ENCODE measurements at places on chromosomes 6 and 20.

DNA sequence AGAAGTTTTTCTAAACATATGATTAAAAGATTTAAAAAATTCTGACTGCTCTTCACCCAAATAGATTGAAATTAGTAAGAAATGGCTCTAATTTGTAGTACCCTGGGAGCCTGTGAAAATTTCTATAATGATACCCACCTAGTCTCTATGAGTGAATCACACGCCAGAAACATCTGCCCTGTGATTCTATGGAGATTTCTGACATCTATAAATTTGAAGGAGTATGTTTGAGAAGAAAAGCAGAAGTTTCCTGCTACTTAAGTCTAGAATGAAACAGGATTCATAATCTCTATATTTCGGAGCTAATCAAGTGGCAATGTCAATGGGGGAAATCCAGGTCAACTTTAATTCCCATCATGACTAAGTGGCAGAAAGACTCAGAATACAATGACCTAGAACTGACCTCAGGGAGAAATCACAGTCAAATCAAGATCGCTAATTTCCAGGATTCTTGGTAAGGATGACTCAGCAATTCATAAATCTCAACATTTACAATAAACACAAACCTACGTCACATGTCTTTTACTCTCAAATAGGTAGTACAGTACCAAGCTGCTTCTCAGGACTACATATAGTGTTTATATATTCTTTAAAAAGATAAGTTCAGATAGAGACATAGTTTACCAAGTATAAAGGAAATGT is 186.2 kb upstream of the TNFAIP3 start:
- DNase-seq, result no peak

DNA sequence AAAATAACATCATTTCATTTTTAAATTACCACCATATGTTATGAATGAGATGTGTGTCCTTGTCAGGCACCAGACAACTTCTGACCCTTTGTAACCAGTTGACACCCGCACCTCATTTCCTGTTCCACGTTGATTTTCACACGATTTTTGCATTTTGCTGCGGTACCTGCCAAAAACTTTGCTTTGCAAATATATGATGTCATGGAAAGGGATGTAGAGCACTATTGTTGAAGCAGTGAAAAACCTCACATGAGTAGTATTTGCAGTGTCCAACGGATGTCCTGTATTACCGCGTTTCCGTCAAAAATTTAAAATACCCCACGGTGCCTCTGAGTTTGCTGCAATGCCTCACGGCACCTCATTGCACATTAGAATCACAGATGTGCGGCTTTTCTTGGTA is 115.6 kb downstream of the MTHFD1L start:
- DNase-seq, result no peak

GRCh38 chr6:100460650-100461204 is 4.0 kb downstream of the SIM1 start:
- no peak for DNase-seq

DNA sequence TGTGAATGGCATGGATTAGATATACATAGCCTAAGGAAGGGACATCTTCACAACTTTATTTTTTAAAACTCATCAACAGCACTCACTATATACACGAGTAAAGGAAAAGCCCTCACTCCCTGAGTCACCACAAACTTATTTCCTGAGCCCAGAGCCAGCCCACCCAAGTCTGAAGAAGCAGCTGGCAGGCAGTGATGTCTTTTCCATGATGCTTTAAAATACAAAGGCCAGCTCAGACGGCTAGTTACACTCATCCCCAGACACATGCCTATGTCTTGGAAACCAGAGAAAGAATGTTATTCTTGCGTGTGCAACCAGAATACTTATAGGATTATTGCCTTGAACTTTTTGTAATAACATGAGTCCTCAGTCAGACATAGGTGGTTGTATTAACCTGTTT is 114.4 kb downstream of the ADGRG6 start:
- peak; percentile 95 for DNase-seq

- no peak for DNase-seq
These were observed 6.1 kb upstream of the BRD2 start for GRCh38 chr6:32962213-32962826.

- DNase-seq, result no peak
These were observed 63.2 kb upstream of the DUSP22 start for GRCh38 chr6:228881-229651.

GRCh38 chr6:88381289-88381642 is 215.1 kb upstream of the CNR1 start:
- DNase-seq, result no peak

GRCh38 chr6:125486881-125487280 is 185.1 kb upstream of the HDDC2 start:
- DNase-seq, result no peak

GRCh38 chr6:658244-658643 is 1.3 kb upstream of the HUS1B start:
- peak; percentile 29 for DNase-seq

DNA sequence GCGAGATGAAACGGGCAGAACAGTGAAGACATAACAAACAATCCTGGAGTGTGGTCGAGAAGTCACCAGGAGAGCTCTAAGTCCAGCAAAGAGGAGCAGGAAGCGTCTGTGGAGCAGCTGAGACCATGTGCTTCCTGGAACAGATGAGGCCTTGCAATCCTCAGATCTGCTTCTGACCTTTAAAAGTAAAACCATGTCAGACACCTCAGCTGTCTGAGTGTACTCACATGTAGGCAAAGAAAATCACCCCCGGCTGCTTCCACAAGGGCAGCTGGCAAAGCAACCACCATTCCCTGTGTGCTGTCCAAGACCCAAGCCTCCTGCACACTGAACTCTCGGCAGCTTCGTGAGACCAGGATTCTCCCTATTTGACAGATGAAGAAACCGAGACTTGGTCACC is 76.6 kb downstream of the EDN3 start:
- DNase-seq, result no peak

GRCh38 chr6:168631564-168631963 is 190.6 kb downstream of the SMOC2 start:
- no peak for DNase-seq

DNA sequence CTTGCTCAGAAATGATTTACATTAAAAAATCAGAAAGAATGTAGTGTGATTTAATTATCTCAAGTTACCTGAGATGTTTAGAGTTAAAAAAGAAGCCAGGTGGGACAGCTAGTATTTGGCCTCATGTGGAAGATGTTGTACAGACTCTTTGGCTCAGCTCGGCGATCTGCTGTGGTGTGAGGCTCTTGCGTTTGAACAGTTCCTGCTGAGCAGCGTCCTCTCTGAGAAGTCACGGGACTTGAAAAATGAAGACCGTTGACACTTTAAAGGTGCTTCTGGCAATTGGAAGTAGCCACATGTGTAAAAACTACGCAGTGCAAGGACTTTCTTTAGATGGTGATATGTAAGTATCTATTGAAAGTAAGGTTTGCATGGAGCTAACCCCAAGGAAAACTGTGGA is 169.0 kb downstream of the BACH2 start:
- DNase-seq, result no peak

DNA sequence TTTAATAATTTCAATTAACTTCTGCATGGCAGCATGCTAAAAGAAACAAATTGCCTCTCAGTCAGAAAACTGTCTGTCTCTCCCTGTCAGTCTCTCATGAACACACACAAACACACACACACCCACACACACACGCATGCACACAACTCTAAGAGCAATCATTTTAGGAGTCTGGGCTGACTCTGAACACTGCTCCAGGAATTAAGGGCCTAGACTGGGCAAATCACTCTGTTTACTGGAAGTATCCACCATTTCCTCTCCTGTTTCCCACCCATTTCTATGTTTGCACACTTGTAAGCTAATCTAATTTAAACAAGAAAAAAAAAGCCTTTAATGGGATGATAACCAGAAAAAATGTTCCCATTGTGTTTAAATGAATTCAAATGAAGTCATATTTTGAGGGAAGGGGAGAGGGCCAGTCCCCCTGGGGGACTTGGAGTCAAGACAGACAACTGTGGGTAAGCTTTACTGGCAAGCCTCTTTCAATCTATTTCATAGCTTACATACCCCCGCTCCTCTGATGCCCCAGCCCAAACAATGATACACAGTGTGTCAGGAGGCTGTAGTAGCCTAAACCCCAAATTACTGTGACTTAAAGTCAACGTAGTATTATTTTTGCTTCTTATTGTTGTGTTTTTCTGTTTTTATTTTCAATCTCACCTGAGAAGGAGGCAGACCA is 447.8 kb upstream of the FLRT3 start:
- DNase-seq, result no peak

DNA sequence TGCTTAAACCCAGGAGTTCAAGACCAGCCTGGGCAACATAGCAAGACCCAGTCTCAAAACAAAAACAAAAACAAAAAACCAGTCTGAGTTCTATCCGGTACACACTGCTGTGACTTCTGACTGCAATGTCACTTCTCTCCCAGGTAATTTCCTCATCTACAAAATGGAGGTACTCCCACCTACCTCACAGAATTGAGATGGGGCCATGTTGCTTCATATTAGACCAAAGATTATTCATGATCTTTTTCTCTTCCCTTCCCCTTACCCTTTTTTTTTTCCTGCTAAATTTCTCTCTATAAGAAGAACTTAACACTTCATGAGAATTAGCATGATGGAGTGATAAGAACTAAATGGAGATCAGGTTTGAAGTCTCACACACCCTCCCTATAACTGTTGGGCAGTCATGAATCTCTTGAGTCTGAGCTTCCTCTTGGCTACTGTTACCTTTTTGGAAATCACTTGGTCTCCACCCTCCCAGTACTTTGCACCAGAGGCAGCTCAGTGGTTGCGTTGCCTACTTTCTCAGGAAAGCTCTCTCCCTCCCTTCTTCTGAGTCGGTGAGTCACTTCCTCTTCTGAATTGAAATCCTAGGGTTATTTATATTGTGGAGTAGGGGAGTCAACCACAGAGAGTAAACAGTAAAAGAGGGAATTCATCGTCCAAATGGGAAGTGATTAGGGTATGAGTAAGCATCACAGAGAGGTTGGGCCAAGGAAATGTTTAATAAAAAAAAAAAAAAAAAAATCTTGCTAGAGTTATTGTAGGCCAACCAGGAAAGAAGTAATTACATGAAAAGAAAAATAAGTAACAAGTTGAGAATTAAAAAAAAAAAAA is 59.9 kb upstream of the MAP7 start:
- peak; percentile 97 for DNase-seq

- no peak for DNase-seq
These were observed 365.1 kb downstream of the ZFAND3 start for GRCh38 chr6:38184585-38185080.

DNA sequence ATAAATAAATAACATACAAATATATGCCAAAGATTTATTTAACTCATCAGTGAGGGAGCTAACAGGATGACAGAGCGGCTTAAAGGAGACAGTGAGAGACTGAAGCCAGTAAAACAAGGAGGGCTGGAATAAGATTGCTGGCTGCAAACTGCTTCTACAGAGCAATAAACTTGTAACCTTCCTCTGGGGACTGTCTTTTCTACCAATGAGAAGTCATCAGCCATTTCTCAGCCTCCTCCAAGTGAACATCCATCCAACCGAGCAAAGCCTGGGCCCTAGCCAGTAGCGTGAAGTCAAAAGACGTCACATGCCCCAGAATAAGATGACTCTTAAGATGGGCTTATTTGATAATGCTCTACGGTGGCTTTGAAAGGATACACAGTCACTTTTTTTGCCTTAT is 42.5 kb downstream of the CPXM1 start:
- DNase-seq, result no peak

DNA sequence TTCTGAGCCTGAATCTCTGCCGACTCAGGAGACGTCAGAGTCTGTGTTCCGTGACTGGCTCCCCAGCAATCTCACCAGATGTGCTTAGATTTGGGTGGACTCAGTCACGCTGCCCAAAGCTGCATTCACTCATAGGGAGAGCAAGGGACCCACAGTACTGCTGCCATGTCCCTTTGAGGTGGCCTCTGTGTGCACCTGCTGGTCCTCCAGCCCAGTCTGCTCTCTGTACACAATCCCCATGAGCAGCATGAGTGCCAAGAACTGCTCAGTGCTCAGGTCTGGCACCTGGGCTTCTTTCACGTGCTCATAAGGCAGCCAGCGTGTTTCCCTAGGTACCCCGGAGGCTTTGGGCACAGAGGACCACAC is 44.2 kb upstream of the TIAM2 start:
- DNase-seq, result no peak

- no peak for DNase-seq
These were observed 6.6 kb downstream of the DLL1 start for GRCh38 chr6:170284126-170284773.

DNA sequence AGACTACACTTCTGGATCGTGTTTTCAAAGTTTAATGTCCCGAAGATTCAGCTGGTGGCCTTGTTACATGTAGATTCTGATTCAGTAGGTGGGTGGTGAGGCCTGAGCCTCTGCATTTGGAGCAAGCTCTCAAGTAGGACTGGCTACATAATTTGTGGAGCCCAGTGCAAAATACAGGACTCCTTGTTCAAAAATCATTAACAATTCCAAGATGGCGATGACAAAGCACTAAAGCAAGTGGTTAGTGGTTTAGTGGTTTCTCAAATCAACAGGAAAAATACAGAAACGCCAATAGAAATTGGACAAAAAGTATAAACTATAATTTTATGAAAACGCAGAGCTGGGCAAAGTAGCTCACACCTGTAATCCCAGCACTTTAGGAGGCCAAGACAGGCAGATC is 133.7 kb upstream of the STMND1 start:
- DNase-seq, result no peak

- DNase-seq, result no peak
These were observed 102.8 kb upstream of the SGK1 start for GRCh38 chr6:134420614-134421181.

DNA sequence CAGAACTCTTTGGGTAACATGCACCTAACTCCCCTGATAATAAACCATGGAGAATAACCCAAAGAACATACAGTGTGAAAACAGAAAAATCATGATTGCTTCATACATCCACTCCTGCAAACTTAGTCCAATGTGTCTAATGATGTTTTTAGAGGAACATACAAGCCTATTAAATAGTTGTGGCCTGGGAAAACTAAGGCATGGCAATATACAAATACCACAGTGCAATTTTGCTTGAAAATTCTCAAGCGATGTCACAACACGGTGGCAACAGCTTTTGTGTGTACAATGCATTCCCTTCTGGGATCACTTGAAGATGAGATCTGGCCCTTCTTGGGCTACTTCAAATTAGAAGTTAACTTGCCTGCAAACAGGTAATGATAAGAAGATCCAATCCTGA is 16.7 kb downstream of the MAP3K5 start:
- no peak for DNase-seq

- no peak for DNase-seq
These were observed 942 bp downstream of the HLA-E start for GRCh38 chr6:30490026-30490876.

DNA sequence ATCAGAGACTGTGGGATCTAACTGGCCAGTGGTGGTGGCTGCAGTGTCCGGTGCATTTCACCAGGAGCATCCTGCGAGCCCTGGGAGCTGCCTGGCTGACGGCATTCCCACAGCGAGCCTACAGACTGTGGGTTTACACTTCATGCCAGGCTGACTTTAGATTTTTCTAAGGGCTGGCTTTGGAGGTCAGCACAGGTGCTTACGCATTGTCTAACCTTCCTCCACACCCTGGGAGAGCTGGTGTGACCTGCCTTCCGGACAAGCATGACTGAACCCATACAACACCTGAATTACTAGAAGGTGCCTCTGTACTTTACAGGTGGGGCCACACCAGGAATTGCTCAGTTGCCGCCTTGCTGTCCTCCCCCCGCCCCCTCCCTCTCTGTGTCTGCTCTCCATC is 96.2 kb downstream of the RREB1 start:
- no peak for DNase-seq
